ENCODE measurements at places on chromosomes 11 and 22.

- no peak for DNase-seq
These were observed 50.3 kb downstream of the ARRB1 start for GRCh38 chr11:75301131-75301530.

DNA sequence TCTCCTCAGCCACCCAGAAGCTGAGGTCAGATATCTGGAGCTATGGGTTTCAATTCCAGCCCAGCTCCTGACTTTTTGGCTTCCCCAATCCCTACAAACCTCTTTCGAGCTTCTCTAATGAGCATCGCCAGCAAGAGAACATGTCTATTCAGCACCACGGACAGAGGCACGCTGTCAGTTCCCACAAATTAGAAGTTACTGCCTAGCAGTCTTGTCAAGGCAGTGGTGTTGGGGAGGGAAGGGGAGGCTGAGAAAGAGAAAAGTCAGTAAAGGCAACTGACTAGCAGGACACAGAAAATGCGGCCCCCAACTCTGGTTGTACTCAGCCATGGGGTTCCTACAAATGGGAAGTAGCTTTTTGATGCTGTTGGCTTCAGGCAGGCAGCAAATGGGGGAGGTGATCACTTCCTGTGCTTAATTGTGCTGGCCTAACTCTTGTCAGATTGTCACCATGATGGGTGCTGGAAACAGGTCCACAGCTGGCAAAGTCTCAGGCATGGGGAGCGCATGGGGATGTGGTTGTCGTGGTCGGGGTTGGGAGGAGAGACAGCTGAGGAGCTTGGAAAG lies 205.9 kb downstream of the ST3GAL4 start:
- no peak for DNase-seq

DNA sequence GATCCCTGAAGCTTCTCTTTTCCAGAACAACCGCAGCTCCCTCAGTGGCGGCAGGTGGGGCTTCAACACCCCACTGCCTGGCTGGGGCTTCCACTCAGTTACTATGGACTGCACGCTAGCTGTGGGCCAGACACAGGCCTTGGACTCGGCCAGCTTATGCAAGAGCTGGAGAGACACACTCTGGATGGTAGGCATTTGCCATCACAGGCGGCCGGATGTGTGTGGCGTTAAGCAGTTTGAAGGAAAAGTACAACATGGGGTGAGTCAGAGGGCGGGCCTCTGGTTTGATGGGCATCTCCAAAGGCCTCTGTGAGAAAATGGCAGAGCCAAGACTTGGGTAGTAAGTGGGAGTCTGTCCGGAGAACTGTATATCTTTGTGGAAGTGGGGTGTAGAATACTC lies 17.6 kb downstream of the KCNJ4 start:
- DNase-seq: no peak

DNA sequence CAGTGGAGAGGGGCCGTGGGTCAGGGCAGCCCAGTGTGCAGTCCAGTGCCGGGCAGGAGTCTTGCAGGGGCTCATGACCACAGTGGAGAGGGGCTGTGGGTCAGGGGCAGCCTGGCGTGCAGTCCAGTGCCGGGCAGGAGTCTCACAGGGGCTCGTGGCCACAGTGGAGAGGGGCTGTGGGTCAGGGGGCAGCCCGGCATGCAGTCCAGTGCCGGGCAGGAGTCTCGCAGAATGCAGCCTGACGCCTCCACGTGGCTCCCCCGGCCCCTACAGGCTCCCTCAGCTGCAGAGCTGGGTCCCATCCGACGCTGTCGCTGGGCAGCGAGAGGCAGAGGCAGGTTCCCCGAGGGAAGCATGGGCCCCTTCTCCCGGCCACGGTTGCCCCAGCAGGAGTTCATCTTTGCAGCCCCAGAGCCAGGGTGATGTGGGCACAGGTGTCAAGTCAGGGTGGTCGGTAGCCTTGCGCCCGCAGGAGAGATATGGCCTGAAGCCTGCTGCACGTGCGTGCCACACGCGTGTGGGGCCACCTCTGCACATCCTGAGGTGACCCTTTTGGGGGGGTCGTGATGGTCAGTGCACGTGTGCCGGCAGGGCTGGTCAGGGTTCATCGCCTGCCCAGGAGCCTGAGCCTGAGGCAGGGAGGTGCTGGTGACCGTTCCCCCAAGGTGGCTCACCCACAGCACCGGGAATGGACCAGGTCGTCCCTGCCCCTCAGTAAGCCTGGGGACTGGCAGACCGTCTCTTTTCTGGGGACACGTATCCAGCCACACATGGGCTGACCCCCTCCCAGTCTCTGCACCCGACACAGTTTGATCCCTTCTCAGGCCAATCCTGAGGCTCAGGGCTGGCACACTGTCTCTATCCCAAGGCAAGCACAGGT lies 2.9 kb downstream of the IFITM5 start:
- no peak for DNase-seq

- no peak for DNase-seq
These were observed 1.8 kb downstream of the BSCL2 start for GRCh38 chr11:62705413-62705812.

Data from activated CD4-positive, CD25-positive, alpha-beta regulatory T cell treated with anti-CD3 and anti-CD28 coated beads, Interleukin-2, amount 50 U/mL, for 16 hours (primary cell).